ENCODE measurements at places on chromosomes 2 and 18. TPM values are rescaled to one million over a fixed set of nuclear protein-coding genes. Genes with fewer than 3 reads are reported as not detected.

Gene PREB
- 56.7 TPM for total RNA-seq

Gene HMSD
- 3.0 TPM for total RNA-seq

Gene TMEM200C
- total RNA-seq = 6.6 TPM

Gene ALPP
- total RNA-seq = 0.20 TPM

Gene UBXN4
- 73.9 TPM for total RNA-seq

Gene POTEI
- total RNA-seq = 3.2 TPM

Gene FAM237A
- total RNA-seq = not detected

Gene CNDP1
- total RNA-seq = 0.11 TPM

Gene MPPE1
- total RNA-seq = 29.1 TPM

Gene ERFE
- total RNA-seq = 6.3 TPM

Gene ATP6V1B1
- not detected for total RNA-seq

Gene C2orf66
- not detected for total RNA-seq

Gene BOLL
- total RNA-seq = not detected

Gene BCL2L11
- total RNA-seq = 19.3 TPM

Gene MDH1B
- total RNA-seq = 1.6 TPM

Gene COL6A3
- total RNA-seq = 3.9 TPM

Gene MAL
- total RNA-seq = 0.22 TPM

Gene MRPL53
- total RNA-seq = 62.6 TPM

Gene CD302
- total RNA-seq = 2.5 TPM

Gene UGT1A10
- total RNA-seq = 0.11 TPM

Gene RANBP2
- 90.4 TPM for total RNA-seq

Gene ZNF804A
- not detected for total RNA-seq

Gene TBC1D8
- total RNA-seq = 32.0 TPM

Gene ZNF142
- total RNA-seq = 25.1 TPM

Gene OR6B2
- total RNA-seq = not detected

Gene PRSS56
- not detected for total RNA-seq

Gene STRN
- total RNA-seq = 31.3 TPM

Gene POTEF
- 13.6 TPM for total RNA-seq

Gene ANKRD29
- 4.9 TPM for total RNA-seq

Gene GCG
- total RNA-seq = 0.14 TPM

Gene RNF125
- total RNA-seq = 14.4 TPM

Gene ABHD1
- total RNA-seq = 0.62 TPM

Gene MLPH
- total RNA-seq = 10.3 TPM

Gene RFTN2
- 1.1 TPM for total RNA-seq

Gene DSG4
- not detected for total RNA-seq

Gene TNFRSF11A
- 4.7 TPM for total RNA-seq

Gene DCAF17
- 30.5 TPM for total RNA-seq

Gene CHRNG
- total RNA-seq = not detected

Gene ESPNL
- 1.4 TPM for total RNA-seq

Gene INHBB
- 0.14 TPM for total RNA-seq

Gene NOL4
- 1.4 TPM for total RNA-seq

Gene SLC30A3
- 8.0 TPM for total RNA-seq

Gene GKN2
- total RNA-seq = not detected
